Activated T-cell treated with anti-CD3 and anti-CD28 coated beads, Interleukin-2, amount 50 U/mL, for 1 hour (primary cell): ENCODE measurements at places on chromosomes 4 and X.

DNA sequence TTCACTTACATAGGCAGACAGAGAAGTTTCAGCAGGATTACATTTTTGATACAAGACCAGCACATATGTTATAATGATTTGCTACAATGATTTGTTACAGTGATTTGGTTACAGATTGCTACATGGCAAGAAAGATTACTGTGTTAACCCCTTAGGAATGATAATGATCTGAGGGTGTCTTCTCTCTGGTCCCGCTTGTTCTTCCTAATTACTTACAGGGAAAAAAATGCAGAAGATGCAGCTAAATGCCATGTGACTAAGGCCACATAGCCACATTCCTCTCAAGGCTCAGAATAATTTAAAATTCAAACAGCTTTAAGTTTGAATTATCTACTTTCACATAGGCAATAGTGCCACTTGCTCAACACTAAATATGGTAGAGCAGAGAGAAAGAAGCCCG lies 9.7 kb upstream of the LAP3 start:
- no peak for DNase-seq

- no peak for DNase-seq
These were observed 2.0 kb downstream of the RAB40A start for GRCh38 chrX:103517246-103517645.

- DNase-seq: no peak
These were observed 68.7 kb upstream of the NDST3 start for GRCh38 chr4:117965622-117966021.

- DNase-seq: no peak
These were observed 184.3 kb downstream of the NAA11 start for GRCh38 chr4:79141530-79141929.

GRCh38 chr4:128338634-128339355 lies 51.2 kb upstream of the PGRMC2 start:
- DNase-seq: no peak

DNA sequence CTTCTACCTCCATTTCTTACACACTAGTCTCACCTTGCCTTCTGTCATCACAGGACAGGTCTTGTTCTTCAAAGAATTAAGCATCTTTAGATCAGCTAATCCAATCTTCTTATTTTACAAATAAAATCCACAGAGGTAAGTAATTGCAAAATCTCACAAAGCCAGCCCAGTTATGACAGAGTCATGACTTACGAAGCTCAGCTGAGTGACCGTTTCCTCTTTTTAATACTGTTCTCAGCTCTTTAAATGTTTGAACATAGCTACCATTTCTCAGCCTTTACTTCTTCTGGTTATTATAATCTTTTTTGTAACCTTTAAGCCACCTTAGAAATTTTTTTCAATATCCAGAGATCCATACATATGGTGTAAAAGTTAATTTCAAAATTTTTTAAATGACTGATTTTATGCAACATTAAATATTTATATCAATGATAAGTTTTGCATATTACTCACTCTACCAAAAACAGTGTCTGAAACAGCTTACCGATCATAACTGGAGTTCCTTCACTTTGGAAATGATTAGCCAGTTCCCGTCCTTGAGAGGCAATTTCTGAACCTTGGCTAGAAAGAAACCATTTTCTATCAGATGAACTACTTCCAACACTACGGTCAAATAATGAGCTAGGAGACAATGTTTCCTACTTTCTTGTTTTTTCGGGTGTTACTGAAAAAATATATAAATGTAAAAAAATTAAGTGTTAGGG lies 8.8 kb downstream of the ANKRD37 start:
- DNase-seq: no peak

GRCh38 chr4:145011636-145012035 lies 86.4 kb downstream of the ANAPC10 start:
- no peak for DNase-seq

DNA sequence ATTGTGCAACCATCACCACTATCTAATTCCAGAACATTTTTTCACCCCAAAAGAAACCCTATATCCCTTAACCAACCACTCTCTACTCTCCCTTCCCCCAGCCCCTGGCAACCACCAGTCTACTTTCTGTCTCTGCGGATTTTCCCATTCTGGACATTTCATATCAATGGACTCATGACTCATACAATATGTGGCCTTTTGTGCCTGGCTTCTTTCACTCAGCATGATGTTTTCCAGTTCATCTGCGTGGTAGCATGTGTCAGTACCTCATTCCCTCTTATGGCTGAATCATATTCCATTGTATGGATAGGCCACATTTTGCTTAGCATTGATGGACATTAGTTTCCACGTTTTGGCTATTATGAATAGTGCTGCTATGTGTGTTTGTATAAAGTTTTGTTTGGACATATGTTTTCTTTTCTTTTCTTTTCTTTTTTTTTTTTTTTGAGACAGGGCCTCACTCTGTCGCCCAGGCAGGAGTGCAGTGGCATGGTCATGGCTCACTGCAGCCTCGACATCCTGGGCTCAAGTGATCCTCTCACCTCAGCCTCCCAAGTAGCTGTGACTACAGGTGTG lies 335.4 kb downstream of the BCOR start:
- DNase-seq: no peak
